ENCODE measurements at places on chromosomes 2 and 18.

- no peak for DNase-seq
Observed at GRCh38 chr2:113762377-113763118, 6.1 kb upstream of the SLC35F5 start.

- no peak for DNase-seq
Observed at GRCh38 chr2:223416815-223417610, 185.1 kb downstream of the SCG2 start.

- DNase-seq, result no peak
Observed at GRCh38 chr2:172395503-172395902, 31.9 kb upstream of the ITGA6 start.

- DNase-seq, result no peak
Observed at GRCh38 chr18:57618910-57619309, 2.7 kb downstream of the NARS1 start.

DNA sequence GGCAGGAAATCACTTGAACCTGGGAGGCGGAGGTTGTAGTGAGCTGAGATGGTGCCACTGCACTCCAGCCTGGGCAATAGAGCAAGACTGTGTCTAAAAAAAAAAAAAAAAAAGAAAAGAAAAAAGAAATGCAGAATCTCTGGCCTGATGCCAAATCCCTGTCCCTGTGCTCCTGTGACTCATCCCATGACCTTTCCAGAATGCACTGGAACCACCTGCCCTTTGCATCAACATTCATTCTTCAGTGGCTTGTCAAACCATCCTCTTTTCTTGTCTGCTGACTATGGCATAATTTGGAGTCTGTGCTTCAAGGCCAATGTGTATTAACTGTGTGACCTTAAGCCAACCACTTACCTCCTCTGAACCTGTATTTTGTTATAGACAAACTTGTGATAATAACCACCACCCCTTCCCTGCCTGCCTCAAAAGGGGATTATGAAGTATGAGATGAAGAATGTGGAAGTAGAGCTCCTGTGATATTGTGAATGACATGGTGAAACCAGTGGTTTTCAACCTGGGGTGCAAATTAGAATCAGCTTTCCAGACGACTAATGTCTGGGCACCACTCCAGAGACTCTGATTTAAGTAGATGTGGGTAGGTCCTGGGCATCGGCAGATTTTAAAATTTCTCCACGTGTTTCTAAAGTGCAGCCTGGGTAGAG lies 189.3 kb downstream of the CLIP4 start:
- no peak for DNase-seq

DNA sequence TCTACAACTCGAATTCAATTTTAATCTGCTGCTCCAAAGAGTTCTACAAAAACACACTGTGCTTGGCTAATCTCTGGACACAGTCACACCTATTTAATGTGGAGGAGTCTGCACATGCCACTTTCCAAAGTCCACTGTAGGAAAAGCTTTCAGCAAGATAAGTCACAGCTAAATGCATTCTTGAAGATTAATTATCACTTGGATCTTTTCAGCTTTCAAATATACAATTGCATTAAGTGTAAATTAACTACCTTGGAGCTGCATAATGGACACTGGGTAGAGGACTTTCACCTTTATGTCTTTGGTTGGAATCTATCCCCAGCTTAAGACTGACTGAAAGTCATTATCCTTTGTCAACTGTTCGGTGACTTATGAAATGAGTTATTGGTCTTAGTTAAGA lies 565.1 kb downstream of the PIK3C3 start:
- DNase-seq, result no peak

- DNase-seq, result peak; percentile 87
Observed at GRCh38 chr2:158214431-158214830, 112.8 kb downstream of the UPP2 start.

- no peak for DNase-seq
Observed at GRCh38 chr2:189394525-189394924, 46.7 kb upstream of the WDR75 start.

GRCh38 chr2:187988348-187988747 lies 303.3 kb upstream of the GULP1 start:
- DNase-seq, result no peak

- no peak for DNase-seq
Observed at GRCh38 chr2:132609101-132609890, 60.7 kb downstream of the LYPD1 start.

GRCh38 chr2:232365621-232366321 lies 12.8 kb upstream of the ALPP start:
- no peak for DNase-seq

- DNase-seq, result peak; percentile 63
Observed at GRCh38 chr2:170409164-170409535, 231.2 kb downstream of the MYO3B start.

GRCh38 chr18:10354241-10354811 lies 100.1 kb upstream of the APCDD1 start:
- DNase-seq, result no peak

- DNase-seq, result no peak
Observed at GRCh38 chr2:70932631-70933230, 3.0 kb upstream of the ATP6V1B1 start.

DNA sequence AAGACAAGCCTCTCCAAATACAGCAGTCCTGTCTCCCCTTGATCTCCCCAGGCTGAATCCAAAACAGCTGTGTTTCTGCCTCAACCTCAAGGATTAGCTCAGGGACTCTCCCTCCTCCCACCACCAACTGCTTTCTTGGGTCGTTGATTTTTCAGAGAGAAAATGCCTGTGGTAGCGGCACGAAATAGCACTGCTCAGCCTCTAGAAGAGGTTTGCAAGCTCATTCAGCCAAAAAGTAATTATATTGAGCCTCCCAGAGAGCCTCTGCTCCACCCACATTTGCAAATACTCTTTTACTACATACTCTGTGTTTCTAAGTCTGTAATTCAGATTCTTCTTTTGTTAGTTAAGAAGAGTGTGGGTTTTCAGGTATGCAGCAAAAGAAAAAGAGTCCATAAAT lies 396.4 kb upstream of the TNP1 start:
- DNase-seq, result no peak

DNA sequence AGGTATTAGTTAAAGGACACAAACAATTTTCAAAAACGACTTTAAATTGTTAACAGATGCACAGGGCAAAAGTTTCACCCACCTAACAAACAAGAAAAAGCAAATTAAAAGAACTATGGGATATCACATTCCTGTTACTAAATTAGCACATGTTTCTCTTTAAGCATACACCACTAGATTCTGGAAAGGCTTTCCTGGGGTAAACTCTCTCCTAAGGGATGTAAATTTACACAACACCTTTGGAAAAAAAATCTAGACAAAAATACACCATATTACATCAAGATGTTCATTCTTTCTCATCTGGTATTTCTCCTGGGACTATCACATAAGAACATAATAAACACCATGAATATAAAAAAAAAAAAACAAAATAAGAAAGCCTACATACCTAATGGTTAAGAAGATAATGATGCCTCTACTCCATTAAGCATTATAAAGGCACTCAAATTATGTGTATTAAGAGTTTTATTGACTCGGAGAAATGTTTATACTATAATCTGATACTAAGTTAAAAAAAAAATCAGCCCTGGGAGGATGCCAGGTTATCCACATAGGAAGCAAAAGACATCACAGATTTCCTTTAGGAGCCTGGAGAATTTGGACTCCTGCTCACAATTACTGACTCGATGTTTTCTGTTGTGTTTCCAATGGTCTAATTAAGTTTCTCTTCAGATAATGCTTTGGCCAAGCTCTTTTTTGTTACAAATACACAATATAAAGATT lies 82.8 kb upstream of the AFF3 start:
- DNase-seq, result no peak

- DNase-seq, result peak; percentile 42
Observed at GRCh38 chr2:153641046-153641445, 162.5 kb upstream of the RPRM start.

GRCh38 chr2:196338440-196338839 lies 167.1 kb upstream of the STK17B start:
- DNase-seq, result no peak

DNA sequence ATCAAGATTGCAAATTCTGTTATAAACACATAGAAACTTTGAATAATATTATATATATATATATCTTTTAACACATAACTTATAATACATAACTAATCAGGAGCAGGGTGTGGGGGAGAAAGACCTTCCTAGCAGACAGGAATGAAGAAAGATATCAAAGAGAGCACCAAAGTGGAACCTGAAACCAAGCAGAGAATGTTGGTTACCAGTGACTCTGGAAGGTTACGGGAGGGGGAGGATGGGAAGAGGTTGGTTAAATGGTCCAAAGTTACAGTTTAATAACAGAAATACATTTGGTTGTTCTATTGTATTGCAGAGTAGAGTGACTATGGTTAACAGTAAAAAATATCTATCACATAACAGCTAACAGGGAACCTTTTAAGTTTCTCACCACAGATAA lies 366.7 kb downstream of the LRRTM4 start:
- no peak for DNase-seq

DNA sequence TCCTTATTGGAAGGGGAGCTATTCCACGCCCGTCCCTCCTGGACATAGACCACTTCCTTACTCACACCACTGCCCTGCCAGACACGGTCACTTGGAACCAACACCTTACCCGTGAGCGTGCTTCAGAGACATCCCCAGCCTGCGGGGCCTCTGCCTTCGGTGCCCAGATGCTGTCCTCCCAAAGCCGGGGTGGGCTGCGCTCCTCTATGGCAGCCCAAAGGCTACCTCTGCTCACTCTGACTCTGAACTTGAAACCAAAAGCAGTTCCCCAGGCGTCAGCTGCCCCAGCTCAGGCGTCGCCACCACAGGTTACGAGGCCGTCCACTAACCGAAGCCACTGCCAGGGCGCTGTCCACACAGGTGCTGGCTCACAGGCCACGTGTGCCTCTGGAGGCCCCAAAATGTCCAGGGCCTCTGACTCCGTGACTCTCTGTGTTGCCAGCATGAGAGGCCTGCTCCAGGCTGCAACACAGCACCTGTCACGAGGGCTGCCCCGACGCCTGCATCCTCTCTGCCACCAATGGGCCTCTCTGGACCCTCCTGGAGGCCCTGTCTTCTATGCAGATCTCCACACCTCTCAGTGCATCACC lies 23.8 kb downstream of the HDAC4 start:
- no peak for DNase-seq

DNA sequence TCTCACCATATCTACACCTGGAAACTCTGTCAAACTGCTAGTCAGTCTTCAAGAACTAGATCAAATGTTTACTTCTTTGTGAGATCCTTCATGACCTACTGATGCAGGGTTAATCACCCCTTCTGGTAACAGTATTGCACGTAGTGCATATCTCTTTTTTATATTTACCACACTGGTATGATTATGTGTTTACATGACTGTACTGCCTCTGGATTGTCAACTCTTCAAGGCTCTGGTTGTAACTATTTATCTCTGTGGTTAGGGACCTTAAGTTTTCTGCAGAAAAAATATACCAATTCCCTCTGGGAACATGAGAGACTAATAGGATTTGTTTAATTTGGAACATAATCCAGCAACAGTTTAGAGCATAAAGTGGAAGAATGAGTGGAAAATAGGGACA lies 135.5 kb downstream of the PDE1A start:
- no peak for DNase-seq

DNA sequence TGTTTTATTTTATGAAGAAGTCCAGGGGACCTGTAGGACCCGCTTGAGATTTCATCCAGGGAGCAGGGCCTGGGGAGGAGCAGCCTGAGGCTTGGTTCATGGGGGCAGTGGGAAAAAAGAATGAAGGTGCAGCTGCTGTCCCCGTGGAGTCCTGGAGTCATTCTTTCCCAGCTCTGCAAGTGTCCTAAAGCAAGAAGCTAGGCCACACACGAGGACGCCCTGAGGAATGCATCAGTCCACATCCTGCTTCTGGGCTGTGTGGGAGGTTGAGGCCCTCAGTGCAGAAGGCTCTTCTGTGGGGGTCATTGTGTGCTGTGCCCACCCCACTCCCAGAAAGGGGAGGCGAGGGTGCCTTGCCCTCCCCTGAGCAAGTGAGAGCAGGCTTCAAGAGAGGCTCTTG lies 179.9 kb upstream of the HS6ST1 start:
- DNase-seq, result no peak

DNA sequence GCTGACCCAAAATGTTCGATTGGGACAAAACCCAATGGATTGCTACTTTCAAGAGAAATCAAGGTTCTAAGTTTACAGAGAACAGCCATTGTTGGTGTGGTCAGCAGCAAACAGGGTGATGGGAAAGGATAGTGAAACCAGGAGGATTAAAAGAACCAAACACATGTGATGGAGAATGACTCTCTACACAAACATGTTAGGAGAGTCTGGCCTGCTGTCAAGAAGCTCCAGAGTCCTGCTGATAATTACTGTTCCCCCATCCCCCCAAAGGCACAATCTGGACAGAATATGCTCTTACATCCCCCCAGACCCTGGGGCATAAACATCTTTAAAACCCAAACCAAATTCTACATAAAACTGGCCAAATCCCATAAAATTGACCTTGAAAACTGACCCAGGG lies 32.0 kb upstream of the ACYP2 start:
- DNase-seq, result no peak

DNA sequence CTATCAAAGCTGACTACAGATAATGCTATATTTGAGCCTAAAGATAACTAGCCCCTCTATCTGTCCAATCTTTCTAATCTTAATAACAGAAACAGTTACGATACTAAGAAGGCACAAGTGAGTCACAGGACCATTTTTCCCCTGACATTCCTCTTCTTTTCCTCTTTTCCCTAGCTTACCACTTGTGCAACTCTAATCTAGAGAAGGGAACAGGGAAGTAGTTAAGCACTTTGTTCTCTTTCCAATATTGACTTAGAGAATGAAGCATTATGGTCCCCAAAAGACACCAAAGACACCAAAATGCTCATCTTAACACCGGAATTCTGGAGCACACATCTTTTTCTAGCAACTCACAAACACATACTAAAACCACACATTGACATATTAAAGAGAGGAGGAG lies 1.8 kb downstream of the PDE11A start:
- no peak for DNase-seq

GRCh38 chr2:239704737-239705136 lies 303.9 kb upstream of the HDAC4 start:
- no peak for DNase-seq

DNA sequence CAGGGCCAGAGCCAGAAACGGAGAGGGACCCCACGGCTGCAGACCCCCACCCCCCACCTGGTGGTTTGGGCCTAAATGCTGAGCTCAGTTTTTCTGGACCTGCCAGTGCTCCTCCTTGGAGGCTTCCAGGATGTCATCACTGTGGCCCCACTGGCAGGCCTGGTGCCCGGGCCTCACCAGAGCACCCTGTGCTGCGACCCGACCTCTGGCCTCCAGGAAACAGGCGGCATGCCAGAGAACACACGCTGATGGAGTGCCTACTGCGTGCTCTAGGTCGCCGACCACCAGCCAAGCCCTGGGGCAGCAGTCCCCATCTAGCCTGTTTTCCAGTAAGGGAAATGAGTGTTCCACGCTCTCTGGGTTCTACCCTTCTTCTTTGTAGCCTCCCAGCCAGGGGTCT lies 33.8 kb downstream of the HS6ST1 start:
- DNase-seq, result no peak

DNA sequence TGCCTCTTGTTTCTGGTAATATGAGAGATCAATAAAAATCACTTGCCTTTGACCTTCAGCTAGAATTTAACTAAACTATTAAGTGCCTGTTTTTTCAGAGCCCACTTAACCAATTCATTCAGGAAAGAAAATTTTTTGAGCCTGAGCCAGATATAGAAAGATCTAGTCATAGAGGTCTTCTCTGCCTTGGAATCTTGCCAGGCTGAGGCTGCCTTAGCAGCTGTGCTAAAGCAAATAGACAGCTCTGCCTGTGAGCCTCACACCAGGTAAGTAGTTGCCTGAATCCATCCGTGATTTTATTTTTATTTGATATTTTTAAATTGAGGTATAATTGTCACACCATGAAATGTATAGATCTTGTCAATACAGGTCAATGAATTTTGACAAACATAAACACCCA lies 27.4 kb downstream of the EVX2 start:
- no peak for DNase-seq

- no peak for DNase-seq
Observed at GRCh38 chr2:234880551-234881211, 71.1 kb upstream of the SH3BP4 start.

- no peak for DNase-seq
Observed at GRCh38 chr2:19525313-19525712, 166.9 kb upstream of the OSR1 start.
